ENCODE measurements at places on chromosomes 16 and 17.

GRCh38 chr17:65418622-65419021, 142.8 kb downstream of the AXIN2 start:
- DNase-seq = no peak

DNA sequence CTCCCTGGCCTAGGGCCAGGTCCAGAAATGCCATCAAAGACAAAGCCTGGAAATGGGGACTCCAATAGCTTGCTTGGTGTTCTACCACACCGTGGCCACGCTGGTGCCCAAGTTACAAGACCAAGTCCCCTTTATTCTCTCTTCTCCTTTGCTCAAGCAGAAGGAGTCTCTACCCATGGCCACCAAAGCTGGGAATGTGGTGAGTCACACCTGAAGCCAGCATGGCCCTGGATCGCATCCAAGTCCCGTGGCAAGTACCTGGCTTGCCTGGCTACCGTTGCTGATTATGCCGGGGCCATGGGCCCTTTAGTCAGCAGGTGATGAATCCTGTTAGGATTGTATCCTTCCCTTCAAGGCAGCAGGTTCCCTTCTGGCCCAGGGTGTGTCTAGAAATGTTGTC, 260.0 kb downstream of the HAPSTR1 start:
- DNase-seq = no peak

DNA sequence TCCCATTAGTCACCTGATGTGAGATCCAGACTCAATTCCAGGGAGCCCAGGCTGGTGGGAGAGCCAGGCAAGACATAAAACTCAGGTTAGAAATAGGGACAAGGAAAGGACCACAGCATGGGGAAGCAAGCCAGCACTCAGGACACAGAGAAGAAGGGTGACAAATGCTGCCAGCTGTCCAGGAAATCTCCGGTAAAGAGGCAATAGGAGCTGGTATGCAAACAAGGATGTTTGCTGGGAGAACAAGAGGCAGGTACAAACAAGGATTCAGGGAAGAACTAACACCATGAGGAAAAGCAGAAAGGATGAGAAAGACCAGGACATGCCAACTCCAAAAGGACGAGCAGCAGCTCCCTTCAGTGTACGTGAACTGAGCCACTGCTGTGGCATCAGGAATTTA, 10.2 kb upstream of the TXNDC11 start:
- DNase-seq = no peak

DNA sequence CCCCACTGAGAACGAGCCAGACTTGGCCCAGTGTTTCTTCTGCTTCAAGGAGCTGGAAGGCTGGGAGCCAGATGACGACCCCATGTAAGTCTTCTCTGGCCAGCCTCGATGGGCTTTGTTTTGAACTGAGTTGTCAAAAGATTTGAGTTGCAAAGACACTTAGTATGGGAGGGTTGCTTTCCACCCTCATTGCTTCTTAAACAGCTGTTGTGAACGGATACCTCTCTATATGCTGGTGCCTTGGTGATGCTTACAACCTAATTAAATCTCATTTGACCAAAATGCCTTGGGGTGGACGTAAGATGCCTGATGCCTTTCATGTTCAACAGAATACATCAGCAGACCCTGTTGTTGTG, 631 bp downstream of the BIRC5 start:
- no peak for DNase-seq

DNA sequence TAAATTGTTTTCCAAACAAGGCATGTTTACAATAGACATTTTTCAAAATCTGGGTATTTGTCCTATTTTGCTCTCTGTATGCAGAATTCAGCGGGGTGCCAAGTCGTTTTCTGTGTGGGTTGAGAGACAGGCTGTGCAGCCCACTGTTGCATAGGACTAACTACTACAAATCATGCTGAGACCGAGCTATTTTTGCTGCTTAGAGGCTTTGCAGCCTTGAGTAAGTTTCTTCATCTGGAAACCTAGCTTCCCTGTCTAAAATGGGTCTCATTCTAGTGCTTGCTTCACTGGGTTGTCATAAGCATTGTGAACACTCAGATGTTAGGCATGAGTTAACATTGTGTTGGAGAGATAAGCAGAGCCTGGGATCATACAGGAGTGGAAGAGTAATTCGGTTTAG, 1.3 kb downstream of the PRPSAP2 start:
- no peak for DNase-seq

DNA sequence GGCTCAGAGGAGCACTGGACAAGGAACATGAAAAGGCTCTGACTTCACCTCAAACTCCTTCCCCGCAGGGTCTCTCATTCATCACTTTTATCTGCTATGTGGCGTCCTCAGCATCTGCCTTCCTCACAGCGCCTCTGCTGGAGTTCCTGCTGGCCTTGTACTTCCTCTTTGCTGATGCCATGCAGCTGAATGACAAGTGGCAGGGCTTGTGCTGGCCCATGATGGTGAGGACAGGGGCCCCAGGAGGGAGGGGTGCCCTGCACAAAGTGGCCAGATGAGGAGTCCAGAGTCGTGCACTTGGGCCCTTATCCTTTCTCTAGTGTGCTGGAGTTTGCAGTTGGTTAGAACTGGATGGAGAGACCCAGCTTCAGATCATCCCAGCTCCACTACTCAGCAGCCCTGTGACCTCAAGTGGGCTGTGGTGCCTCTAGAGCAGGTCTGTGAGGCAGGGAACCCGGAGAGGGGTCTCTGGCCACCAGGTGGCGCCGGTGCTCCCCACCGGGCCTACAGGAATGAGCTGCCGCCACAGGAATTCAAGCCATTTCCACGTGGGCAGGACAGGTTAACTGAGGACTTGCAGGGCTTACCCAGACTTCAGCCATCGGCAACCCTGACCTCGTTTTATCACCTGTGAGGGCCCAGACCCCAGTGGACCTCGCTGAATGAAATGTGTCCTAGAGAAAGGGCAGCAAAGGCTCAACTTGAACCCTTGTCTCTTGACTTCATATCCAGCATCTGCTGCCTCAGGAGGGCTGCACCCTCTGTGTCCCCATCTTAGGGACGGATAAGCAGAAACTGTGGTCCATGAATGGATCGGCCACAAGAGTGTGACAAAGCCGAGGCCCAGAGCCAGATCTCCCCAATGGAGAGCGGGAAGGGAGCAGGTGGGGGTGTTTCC, 4.0 kb downstream of the CMTM3 start:
- DNase-seq = peak; percentile 72

DNA sequence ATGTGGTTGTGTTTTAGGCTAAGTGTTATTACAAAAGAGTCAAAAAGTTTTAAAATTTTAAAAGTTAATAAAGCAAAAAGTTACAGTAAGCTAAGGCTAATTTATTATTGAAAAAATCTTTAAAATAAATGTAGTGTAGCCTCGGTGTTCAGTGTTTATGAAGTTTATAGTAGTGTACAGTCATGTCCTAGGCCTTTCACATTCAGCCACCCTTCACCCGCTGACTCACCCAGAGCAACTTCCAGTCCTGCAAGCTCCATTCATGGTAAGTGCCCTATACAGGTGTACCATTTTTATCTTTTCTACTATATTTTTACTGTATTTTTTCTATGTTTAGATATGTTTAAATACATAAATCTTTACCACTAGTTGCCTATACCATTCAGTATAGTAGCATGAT, 98.5 kb upstream of the RPRML start:
- no peak for DNase-seq

DNA sequence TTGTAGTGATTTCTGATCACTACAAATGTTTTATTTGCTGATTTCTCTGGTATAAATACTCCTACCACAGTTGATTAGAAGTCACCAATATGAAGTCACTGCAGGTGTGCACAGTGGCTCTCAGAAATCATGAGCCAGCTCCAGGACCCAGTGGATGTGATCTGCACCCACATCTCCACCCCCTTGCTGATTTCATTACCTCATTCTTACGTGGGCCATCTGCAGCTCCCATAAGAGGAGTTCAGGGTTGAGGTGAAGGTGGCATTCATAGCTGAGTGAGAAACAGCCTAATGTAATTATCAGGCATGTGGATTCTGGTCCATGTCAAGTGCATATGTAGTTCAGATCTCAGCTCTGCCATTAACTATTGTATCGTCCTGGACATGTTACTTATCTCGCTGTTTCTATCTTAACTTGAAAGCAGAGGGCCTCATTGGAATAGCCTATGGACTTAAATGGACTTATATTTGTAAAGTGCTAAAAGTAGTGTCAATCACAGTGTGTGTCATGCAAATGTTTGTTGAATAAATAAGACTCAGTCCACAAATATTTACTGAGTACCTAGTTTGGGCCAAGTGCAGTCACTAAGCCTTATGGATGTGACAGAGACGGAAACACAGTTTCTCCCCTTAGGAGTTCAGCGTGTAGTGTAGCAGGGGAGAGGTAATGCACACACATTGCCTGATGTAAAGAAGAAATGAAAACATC, 40.7 kb upstream of the ZKSCAN2 start:
- no peak for DNase-seq

GRCh38 chr17:75228305-75228704, 22.8 kb downstream of the NUP85 start:
- no peak for DNase-seq

- DNase-seq = no peak
Observed at GRCh38 chr16:88711750-88712340, 5.5 kb downstream of the CTU2 start.

DNA sequence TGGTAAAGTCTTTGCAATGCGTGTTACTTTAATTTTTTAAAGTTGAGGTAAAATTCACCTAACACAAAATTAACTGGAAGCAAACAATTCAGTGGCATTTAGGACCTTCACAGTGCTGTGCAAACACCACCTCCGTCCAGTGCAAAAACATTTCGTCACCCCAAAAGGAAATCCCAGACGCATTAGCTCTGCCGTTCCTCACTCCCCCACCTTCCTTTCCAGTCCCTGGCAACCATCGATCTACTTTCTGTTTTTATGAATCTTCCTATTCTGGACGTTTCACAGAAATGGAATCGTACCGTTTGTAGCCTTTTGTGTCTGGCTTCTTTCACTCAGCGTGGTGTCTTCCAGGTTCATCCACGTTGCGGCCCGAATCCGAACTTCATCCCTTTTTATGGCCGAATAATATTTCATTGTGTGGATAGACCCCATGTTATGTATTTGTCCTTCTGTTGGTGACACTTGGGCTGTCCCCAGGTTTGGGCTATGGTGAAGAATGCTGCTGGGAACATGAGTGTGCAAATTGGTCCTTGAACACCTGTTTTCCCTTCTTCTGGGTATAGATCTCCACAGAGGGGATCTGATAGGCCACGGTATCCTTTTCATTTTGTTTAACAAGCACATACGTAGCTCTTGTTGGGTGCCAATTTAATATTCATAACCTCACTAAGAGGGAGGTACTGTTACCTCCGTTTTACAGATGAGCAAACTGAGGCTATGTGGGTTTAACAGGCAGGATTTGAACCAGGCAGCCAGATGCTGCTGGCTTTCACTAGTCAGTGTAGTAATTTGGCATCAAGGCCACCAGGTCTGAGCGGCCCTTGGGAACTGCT, 232.0 kb upstream of the GSE1 start:
- no peak for DNase-seq

DNA sequence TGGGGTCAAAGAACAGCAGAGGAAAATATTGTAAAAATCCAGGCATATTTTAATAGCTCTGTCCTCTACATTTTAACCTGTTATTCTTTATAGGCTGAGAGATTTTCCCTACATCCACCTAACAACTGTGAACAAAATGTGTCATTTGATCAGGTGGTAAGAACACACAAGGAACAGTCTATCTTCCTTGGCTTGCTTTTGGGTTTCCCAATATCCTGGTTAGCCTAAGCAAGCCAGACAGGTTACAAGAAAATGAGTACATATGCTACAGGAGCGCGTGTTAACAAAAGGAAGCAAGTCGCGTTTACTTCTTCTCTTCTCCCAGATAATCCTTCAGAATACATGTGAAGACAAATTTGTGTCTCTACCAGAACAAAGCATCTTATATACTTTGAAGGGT, 31.0 kb upstream of the PITPNM3 start:
- no peak for DNase-seq

GRCh38 chr17:41284546-41284945, 9.0 kb downstream of the KRTAP9-7 start:
- DNase-seq = no peak

DNA sequence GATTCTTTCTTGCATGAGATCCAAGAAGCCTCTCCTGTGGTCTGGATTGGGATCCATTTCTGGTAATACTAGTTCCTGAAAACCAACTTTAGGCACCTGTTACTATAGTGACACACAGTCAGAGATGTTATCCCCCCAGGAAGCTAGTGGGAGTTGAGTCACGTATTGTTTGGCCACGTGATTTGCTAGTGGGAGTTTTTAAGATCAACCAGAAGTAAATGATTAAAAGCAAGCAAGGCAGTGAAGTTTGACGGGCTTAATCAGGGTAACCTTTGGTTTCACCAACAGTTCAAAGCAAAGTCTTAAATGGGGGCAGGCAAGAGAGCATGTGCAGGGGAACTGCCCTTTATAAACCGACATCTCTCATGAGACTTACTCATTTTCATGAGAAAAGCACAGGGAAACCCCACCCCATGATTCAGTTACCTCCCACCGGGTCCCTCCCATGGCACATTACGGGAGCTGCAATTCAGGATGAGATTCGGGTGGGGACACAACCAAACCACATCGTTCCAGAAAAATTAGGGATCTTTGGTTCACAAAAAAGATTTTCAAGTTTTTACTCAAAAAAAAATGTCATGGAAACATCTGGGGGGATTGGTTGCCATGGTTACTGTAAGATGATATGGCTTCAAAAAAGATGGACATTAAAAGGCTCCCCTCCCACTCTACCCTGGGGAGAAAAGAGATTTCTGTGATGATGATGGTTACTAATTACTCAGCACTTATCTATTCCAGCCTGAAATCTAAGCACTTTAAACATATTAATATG, 483.1 kb upstream of the ERCC4 start:
- no peak for DNase-seq

- DNase-seq = peak; percentile 81
Observed at GRCh38 chr16:30382111-30382881, at the start of gene SEPTIN1. Gene SEPTIN1, minus strand, starts transcription at chr16:30382561. Its CDS starts 19 bp downstream, at chr16:30382542.

DNA sequence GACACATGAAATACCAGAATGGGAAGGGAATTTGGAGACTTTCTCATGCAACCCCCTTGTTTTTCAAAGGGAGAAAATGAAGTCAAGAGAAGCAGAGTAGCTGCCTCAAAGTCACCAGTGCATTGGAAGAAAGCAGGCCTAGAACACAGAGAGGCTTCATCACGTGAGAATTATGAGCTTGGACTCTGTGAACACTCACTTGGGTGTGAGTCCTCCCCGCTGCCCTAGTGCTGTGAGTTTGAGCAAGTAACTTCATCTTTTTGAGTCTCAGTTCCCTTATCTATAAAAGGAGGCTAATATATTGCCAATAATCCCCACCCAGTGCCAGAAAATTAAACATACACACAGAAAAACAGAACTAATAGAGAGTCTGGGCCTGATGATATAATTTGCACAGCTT, 315.8 kb downstream of the XYLT1 start:
- no peak for DNase-seq
